RPMI8226 (cell line): ENCODE measurements at places on chromosomes 13 and 19.
A peak's percentile ranks its signal among the peaks of the same experiment; 100 is the strongest.

GRCh38 chr13:51257187-51257586, 35.0 kb downstream of the FAM124A start:
- no peak for DNase-seq

DNA sequence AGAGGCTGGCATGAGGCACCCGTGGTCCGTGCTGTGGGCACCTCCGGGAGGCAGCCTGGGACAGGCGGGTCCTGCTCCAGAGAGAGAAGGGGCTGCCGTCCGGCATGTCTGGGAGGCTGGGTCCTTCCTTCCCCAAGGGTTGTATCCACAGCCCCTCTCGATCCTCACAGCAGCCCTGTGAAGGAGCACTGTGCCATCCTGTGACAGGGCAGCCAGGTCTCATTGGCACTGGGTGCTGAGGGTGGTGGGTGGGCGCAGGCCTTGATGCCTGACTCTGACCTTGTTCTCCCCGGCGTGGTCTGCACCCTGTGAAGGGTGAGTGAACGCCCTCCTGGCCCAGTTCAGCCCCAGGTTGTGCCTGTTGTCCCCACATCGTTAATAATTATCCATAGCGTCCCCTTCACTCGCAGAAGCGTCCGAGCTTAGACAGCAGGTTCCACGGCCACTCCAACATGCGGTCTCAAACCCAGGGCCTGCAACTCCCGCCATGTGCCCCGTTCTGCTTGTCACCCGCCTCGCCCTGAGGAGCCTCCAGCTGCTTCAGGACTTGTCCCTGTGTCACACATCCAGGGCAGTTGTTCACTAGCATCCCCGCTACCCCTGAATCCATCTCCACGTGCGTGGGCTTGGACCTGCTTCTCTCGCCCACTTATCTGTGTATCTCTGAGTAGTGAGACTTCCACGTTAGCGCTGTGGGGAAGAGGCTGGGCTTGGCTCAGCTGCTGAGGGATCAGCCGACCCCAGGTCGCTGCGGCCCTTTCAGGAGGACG, 10.6 kb downstream of the ATP11A start:
- no peak for DNase-seq

- DNase-seq = no peak
These were observed 25.5 kb downstream of the AP2S1 start for GRCh38 chr19:46824890-46825730.

DNA sequence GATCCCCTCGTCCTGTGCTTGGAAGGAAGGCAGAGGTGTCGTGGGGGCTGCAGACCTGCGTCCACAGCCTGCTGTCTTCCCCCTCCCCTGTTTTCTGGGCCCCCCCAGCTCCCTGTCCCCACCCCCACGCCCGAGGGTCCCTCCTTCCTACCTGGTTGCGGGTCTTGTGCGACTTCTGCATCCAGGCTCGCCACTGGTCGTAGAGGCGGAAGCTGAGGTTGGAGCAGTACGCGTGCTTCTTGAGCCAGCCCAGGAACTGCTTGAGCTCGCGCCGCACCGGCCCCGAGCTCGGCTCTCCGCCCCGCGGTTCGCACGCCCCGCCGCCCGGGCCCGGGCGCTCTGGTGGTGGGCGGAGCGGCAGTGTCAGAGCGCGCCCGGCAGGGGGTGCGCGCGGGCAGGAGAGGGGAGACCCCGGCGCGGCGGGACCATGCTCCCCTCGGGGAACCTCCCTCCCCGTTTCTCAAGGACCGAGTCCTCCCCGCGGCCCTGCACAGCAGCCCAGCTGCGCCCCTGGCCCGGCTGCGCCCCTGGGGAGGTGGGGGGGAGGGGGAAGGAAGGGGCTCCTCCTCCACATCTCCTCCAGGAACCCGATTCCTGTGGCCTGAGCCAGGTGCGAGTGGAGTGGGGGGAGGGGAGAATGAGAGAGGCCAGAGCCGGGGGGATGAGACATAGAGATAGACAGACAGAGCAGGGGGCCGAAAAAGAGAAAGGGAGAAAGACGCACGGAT, 5.7 kb downstream of the REX1BD start:
- DNase-seq = peak; percentile 88

DNA sequence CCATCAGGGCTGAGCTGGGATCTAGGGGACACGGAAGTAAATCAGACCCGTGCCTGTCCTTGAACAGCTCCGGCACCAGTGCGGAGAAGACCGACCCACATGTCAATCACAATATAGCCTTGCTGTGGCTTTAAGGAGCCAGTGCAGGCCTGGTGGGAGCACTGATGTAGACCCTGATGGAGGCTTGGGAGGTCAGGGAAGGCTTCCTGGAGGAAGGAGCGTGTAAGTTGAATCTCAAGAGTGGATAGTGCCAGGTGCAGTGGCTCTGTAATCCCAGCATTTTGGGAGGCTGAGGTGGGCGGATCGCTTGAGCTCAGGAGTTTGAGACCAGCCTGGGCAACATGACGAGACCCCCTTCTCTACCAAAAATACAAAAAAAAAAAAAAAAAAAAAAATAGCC, 10.8 kb upstream of the CACNG8 start:
- no peak for DNase-seq

GRCh38 chr13:95239283-95239682, 62.0 kb downstream of the ABCC4 start:
- peak; percentile 62 for DNase-seq

DNA sequence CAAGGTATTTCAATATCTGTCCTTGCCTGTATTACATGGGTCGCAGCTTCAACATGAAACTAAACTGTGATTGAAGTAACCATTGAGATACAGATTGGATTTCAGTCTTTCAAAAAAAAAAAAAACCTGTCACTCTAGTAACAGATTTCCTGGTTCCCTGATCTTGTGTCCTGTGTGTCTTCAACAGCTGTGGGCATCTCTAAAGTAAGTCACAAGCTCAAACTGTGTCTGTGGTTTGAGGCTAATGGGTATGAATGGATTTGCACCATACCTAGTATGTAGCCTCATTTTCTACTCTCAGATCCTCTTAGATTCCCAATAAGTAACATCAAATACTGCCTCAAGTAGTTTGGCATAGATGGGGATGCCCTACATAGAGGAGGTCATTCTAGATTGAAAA, 300.1 kb downstream of the COG6 start:
- DNase-seq = no peak

DNA sequence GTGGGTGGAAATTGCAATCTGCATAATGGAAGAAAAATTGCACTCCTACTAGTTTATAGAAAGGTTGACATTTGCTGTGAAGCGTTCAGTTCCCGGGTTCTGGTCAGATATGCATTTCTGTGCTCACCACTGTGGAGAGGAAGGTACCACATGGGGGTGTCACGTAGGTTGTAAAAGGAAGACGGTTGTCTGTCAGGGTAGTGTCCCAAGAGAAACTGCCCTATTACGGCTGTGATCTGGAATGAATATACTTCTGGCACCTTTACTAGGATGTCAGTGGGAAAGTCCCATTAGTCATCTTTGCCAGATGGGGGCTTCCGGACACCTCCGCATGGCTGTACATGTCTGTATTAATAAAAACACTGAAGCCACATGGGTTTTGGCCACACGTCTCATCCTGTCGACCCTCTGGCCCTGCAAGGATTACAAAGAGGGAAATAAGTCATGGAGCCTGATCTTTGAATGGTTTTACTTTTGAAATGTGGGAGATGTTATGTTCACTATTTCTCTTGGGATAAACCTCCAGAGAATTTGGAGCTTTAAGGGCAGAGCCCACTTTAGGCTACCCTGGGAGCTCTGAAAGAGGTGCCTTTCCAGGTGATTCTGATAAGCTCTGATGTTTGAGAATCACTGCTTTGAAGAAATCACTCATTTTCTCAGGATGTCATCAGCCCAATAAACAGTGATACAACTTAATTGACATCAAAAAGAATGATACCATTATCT, 133.9 kb downstream of the AKAP11 start:
- no peak for DNase-seq

DNA sequence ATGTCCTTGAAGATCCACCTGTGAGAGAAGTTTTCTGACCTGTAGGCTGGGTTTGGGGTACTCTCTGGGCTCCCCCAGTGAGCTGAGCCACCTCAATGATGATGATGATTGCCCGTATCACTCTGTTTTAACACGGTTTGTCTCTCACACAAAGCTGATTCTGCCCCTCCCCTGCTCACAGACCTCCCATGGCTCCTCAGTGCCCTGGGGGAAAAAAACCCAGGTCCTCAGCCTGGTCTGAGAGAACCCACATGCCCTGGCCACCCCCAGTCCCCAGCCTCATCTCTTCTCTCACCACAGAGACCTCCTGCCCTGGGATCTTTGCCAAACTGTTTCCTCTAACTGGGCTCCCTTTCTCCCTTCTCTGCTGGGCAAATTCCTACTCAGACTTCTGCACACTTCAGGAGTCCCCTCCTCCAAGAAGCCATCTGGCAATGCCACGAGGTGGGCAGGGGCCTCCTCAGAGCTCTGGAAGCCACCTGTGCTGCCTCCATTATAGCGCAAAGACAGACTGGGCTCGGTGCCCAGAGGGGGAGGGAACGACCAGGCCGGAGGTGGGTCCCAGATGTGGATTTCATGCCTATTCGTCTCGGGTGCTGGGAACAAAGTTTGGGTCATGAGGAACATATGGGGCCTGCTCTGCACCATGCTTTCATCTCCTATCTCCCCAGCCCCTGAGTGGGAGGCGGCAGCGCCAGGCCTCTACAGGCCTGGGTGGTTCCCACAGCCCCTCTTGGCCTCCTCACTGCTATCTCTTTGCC, 8.5 kb upstream of the CA11 start:
- peak; percentile 91 for DNase-seq

DNA sequence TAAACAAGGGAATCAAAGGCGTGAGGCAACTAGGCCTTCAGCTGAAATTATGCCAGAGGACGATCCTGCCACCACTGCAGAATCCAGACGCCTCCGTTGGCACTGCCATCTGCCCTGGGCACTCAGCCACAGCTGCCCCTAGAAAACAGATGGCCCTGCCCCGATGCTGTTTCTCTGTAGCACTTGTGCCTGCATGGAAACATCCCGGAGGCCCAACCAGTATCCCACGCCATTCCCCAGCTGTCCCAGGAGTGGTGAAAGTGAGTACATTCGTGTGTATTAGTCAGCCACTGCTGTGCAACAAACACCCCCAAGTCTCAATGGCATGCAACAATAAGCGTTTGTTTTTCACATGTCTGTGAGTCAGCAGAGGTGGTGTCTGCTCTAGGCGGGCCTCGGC, 8.9 kb upstream of the CRTC1 start:
- DNase-seq = peak; percentile 41

- DNase-seq = no peak
These were observed 25.7 kb downstream of the SLC8A2 start for GRCh38 chr19:47445937-47446402.

- DNase-seq = no peak
These were observed 399.1 kb upstream of the GPC6 start for GRCh38 chr13:92827503-92827902.

DNA sequence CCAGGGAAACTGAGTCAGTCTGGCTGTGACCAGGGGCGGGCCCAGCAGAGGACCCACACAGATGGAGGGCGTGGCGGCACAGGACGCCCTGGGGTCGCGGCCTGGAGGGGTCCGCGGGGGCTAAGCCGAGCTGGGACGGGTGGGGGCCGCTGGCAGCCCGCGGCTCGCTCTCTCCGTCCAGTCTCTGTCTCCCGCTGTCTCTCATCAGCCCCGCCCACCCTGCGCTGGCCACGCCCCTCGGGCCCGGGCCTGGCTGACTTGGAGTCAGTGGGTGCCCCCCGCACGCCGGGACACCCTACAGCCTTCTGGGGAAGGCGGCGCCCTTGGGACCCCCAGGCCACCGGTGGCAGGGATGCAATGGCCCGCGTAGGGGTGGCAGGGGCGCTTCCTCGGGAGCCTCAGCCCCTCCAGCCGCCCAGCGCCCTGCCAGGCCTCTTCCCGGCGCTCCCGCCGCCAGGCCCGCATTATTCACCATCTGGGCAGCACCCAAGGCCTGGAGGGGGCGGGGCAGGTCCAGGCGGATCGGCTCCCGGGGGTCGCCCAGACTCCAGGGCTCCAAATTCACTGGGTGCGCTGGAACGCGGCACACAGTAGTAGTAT, at the start of gene TBXA2R:
Gene TBXA2R, minus strand, starts transcription at position 186 of the 600 bp plus-strand sequence. CDS start 6,241 bp downstream, outside the sequence.
- DNase-seq = peak; percentile 54

DNA sequence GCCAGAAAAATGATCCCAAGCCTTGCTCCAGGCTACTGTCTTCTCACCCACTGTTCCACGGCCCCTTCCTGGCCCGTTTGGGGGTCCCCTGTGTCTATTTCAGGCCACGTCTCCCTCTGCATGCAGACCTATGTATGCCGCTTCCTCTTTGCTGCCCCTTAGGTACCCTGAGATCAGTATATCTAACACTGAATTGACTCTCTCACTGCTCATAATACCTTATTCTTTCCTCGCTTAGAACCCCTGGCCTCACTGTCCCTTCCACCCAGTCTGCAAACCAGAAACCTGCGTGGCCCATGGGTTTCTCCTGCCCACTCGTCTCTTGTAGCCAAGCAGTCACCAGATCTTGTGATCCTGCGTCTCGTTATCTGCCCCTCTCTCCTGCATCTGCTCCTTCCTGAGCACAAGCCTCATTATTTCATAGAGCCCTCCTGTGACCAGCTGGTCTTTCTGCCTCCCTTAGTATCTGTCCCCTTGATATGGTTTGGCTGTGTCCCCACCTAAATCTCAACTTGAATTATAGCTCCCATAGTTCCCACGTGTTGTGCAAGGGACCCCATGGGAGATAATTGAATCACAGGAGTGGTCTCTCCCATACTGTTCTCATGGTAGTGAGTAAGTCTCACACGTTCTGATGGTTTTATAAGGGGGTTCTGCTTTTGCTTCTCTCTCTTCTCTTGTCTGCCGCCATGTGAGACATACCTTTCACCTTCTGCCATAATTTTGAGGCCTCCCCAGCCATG, 109.0 kb upstream of the RNF113B start:
- DNase-seq = no peak

DNA sequence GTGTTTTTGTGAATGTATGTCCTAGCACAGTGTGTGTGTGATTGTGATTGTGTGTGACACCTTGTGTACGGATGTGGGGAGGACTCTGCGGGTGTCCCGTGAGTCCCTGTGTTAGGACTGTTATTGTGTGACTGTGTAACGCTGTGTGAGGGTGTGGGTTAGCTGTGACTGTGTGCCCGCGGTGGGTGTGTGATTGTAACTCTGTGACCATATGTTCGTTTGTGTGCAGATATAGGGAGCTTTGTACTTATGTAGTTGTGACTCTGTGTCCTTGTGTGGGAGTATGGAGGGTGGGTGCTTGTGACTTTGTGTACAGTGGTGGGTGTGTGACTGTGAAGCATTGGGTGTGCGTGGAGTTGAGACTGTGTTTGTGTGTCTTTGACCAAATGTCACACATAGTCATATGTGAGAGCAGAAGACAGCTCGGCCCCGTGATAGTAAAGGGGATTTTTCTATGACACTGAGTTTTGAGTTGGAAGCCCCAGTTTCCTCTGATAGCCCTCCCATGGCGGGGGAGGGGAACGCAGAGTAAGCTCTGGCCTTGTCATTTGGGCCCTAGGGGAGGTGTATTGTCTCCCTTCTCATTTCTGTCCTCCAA, 949 bp upstream of the ZNF260 start:
- DNase-seq = peak; percentile 23

DNA sequence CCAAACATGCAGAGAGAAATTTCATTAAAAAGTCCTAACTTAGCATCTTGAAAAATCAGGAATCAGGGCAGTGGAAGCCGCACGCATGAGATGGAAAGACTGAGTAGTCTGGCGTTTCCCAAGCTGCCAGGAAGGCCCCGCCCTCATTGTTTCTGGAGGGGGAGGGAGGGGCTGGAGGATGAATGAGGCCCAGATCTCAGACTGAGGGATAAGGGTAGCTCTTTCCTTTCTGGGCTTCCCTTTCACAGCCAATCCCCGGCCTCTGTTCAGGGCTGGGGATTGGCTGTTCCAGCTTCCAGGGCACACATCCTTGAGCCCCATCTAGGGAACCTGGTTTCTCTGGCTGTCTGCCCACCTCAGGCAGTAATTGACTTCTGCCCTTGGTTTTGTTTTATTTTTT, 7.3 kb downstream of the C19orf53 start:
- DNase-seq = no peak
